ENCODE measurements at places on chromosomes 3 and 15. TPM values are rescaled to one million over a fixed set of nuclear protein-coding genes. Genes with fewer than 3 reads are reported as not detected.

- DNase-seq, result no peak
Measured at GRCh38 chr3:179513862-179514261, 48.9 kb upstream of the ACTL6A start.

DNA sequence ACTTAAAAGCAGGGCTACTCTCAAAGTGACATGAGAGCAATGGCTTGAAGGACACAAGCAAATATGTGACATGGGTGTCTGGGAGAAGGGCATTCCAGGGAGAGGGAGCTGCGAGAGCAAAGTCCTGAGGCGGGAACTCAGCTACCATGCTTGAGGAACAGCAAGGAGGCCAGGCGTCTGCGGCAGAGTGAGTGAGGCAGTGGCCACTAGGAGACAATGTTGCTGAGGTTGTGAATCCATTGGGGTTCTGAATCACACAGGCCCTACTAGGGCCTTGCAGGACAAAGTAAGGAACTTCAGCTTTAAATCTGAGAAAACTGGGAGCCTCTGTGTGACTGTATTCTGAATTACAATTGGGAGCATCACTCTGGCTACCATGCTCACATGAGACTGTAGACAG lies 94.1 kb upstream of the PRICKLE2 start:
- DNase-seq, result no peak

DNA sequence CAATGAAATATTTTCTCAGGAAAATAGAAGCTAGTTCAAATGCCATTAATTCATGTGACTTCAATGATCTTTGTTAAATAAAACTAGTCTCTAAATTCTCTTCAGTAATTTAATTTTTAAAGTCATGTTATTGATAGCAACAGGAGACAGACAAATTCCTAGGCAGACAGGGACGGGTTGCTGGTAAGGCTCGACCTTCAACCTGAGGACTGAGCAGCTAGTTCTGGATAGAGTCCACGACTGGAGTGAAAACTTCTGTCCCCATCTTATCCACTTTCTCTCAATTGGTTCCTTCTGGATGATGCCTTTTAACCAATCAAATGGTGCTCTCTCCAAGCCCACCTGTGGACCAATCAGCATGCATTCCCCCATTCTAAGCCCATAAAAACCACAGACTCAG lies 43.8 kb upstream of the C2CD4B start:
- no peak for DNase-seq

DNA sequence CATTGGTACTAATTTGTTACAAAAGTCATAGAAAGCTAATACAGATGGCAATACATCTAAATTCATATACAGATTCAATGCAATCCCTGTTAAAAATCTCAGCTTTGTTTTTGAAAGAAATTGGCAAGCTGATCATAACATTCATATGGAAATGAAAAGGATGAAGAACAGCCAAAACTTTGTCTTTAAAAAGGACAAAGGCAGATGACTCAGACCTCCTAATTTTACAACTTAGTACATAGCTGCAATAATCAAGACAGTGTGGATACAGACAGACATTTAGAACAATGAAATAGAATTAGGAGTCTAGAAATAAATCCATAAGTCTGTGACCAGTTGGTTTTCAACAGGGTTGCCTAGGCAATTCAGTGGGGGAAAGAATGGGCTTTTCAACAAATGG lies 63.3 kb downstream of the AQP9 start:
- DNase-seq, result no peak

DNA sequence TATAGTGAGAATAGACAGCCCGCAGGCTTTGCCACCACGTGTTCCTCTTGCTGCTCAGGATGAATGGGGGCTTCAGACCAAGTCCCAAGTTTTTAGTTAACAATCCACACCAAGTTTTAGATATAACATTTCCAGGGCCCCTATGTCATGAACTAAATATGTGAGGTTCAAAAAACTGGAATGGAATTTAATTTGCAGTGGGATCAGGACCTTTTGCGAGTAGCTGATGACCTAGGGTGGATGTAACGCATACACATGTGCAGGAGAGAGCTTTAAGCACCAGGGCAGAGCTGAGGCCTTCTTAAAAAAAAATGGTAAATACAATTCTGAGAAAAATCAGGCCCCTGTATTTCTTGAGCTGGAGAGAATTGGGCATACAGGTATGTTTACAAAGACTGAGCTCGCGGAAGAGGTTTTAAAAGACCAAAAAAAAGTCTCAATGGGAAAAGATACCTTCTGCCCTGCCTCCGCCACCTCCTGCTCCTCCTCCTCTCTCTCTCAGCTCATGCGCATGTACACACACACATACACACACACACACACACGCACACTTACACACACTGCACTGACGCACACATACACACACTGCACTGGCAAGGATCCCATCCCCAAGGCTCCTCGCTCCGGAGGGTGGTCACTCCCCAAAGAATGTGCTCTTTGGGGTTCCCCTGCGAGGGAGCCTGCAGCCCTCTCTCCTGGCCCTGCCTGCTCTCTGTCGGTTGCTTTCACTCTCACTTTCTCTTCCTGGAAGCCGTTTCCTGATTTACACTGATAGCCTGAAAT lies 48.2 kb upstream of the IGF1R start:
- no peak for DNase-seq

- DNase-seq, result no peak
Measured at GRCh38 chr3:182919866-182920357, 60.4 kb downstream of the DCUN1D1 start.

GRCh38 chr3:89783341-89783927 lies 676.0 kb downstream of the EPHA3 start:
- no peak for DNase-seq

DNA sequence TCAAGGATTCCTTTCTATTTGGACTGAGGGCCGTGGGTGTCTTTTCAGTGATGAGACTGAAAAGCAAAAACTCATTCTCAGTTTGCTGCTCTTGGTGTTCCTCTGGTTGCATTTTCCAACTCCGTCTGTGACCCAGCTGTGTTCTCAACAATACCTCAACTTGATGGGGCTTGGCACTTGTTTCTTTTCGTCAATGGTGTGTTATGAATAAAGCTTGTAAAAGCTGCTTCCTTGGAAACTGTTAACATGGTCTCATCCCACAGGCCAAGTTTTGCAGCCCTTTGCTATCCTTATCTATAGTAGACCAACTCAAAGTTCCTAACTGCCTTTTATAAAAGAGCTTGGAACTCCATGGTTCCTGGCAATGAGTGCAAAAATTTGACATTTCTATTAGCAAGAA lies 142.5 kb upstream of the UBE2E1 start:
- DNase-seq, result no peak

GRCh38 chr3:157220211-157220610 lies 60.3 kb upstream of the CCNL1 start:
- DNase-seq, result no peak

DNA sequence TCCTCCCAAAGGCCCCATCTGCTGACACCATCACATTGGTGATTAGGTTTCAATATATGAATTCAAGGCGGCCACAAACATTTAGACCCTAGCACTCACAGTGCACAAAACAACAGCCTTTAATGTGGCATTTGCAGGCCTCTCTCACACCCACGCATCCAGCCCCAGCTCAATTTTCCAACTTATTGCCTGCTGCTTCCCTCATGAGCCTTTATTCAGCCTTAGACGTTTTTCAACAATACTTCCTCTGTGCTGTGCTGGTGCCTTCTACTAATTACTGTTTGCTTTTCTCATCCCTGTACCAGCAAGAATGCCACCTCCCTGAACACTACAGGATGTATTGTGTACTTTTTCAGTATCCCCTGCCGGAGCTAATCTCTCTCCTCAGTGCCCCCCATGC lies 334.6 kb downstream of the GABRB3 start:
- no peak for DNase-seq

GRCh38 chr3:72006631-72007556 lies 221.9 kb upstream of the PROK2 start:
- no peak for DNase-seq

- no peak for DNase-seq
Measured at GRCh38 chr15:46703871-46704637, 1013.3 kb upstream of the SEMA6D start.

The CD86 gene
- total RNA-seq, result 3.5 TPM

The DLG1 gene
- total RNA-seq, result 96.7 TPM

The ADGRG7 gene
- not detected for total RNA-seq

The VWA5B2 gene
- not detected for total RNA-seq

The KLHDC8B gene
- 65.2 TPM for total RNA-seq
